ENCODE measurements at places on chromosomes 11 and 22. TPM values are rescaled to one million over a fixed set of nuclear protein-coding genes. Genes with fewer than 3 reads are reported as not detected.

The TRPM5 gene
- total RNA-seq, result not detected

The SLC5A1 gene
- not detected for total RNA-seq

The HMOX1 gene
- total RNA-seq, result 237 TPM

The TEX12 gene
- 0.28 TPM for total RNA-seq

The POU2AF2 gene
- not detected for total RNA-seq

The CDC42BPG gene
- under 0.01 TPM for total RNA-seq

The CCDC116 gene
- total RNA-seq, result 0.18 TPM

The TOLLIP gene
- 17.1 TPM for total RNA-seq

The TRIM49 gene
- not detected for total RNA-seq

The MS4A7 gene
- not detected for total RNA-seq

The MMP26 gene
- total RNA-seq, result not detected

The CLP1 gene
- total RNA-seq, result 16.5 TPM

The FAM118B gene
- 14.4 TPM for total RNA-seq

The DDX25 gene
- total RNA-seq, result not detected

The OR51F2 gene
- total RNA-seq, result not detected

The ARL14EP gene
- 27.7 TPM for total RNA-seq

The MRGPRF gene
- 29.9 TPM for total RNA-seq

The PARVA gene
- total RNA-seq, result 42.9 TPM

The BLID gene
- 4.3 TPM for total RNA-seq

The RASSF10 gene
- total RNA-seq, result not detected
